WTC11 (cell line): ENCODE measurements at places on chromosomes 13 and 19. TPM values are rescaled to one million over a fixed set of nuclear protein-coding genes. Genes with fewer than 3 reads are reported as not detected.
A peak's percentile ranks its signal among the peaks of the same experiment; 100 is the strongest.

Gene ARHGAP45
- total RNA-seq: 40.9 to 46.4 TPM (median 44.1 TPM) in 3 replicates

Gene ZNF497
- 1.7 to 2.1 TPM (median 2.0 TPM) in 3 replicates for total RNA-seq

Gene DZIP1
- 31.0 to 33.5 TPM (median 32.0 TPM) in 3 replicates for total RNA-seq

Gene LRRC4B
- 10.0 to 11.0 TPM (median 10.9 TPM) in 3 replicates for total RNA-seq

Gene DENND1C
- 4.3 to 6.3 TPM (median 6.1 TPM) in 3 replicates for total RNA-seq

Gene CLN5
- total RNA-seq: 9.2 to 11.9 TPM (median 9.3 TPM) in 3 replicates

Gene TUBA3C
- total RNA-seq: not detected in 3 replicates

Gene CLEC17A
- 0.14 TPM in 1 of 3 replicates, not detected in the others for total RNA-seq

Gene CBY2
- total RNA-seq: 0.50 to 0.74 TPM in 2 of 3 replicates, not detected in the other

Gene PEX11G
- total RNA-seq: 4.3 to 5.9 TPM (median 5.7 TPM) in 3 replicates

Gene SMIM7
- 54.3 to 55.9 TPM (median 55.6 TPM) in 3 replicates for total RNA-seq

Gene CEACAM16
- not detected in 3 replicates for total RNA-seq

- no peaks in the 10 kb centered on the region for H3K27me3 ChIP-seq
- no peak overlapping the region for H3K4me3 ChIP-seq
- no peaks in the 10 kb centered on the region for H3K36me3 ChIP-seq
- no peak for DNase-seq
Observed at GRCh38 chr13:67238277-67238859, 8.2 kb upstream of the PCDH9 start.

DNA sequence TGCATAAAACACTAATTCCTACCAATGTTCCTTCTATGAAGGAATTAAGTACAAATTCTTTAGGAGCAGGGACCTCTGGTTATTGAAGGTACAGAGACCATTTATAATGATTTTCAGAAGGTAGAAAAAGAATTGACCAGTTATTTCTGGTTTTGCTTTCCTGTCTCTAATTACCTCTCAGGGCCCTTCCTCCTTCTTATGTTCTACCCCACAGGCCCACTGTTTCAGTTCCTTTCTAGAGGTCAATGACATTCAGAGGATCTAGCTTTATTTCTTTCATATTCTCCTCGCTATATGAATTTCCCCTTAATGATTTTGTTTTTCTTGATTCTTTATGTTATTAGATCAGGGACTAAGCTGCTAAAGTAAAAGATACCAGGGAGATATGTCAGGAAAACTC lies 345.0 kb upstream of the SPRY2 start:
- DNase-seq: no peak
- no peak overlapping the region for H3K27ac ChIP-seq
- H3K36me3 ChIP-seq: peaks cover 15% of the 10 kb centered on the region
- H3K4me1 ChIP-seq: peaks cover 11% of the 10 kb centered on the region
- no peaks in the 10 kb centered on the region; the same call in 1 of the 2 replicates for H3K27me3 ChIP-seq

GRCh38 chr13:113373811-113374485 lies 10.0 kb upstream of the GRTP1 start:
- no peak overlapping the region for H3K4me3 ChIP-seq
- H3K27me3 ChIP-seq: peaks cover 15% of the 10 kb centered on the region
- peaks cover 17% of the 10 kb centered on the region for H3K36me3 ChIP-seq
- H3K27ac ChIP-seq: peak overlapping the region; percentile 68; the same call in 1 of the 2 replicates
- peaks cover 37% of the 10 kb centered on the region for H3K4me1 ChIP-seq

DNA sequence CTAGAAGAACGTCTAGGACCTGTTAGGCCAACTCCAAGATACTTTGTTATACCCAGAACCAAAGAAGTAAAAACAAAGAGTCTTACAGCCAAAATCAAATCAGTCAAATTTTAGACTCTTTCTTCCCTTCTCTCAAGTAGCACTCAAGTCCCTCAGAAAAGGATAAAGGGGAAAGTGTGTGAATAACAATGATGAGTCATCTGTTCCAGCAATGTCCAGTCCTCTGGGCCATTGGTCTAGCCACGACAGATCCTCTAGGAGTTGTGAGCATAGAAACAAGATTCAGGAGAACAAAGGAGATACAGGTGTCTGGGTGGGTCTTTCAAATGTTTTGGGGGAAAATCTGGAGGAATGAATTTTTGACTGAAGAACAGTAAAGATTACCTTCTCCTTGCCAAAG lies 36.3 kb downstream of the STOML3 start:
- no peak overlapping the region for H3K27ac ChIP-seq
- no peaks in the 10 kb centered on the region for H3K27me3 ChIP-seq
- no peaks in the 10 kb centered on the region for H3K36me3 ChIP-seq
- peaks cover 15% of the 10 kb centered on the region for H3K4me1 ChIP-seq
- no peak overlapping the region for H3K4me3 ChIP-seq
- no peak for DNase-seq

DNA sequence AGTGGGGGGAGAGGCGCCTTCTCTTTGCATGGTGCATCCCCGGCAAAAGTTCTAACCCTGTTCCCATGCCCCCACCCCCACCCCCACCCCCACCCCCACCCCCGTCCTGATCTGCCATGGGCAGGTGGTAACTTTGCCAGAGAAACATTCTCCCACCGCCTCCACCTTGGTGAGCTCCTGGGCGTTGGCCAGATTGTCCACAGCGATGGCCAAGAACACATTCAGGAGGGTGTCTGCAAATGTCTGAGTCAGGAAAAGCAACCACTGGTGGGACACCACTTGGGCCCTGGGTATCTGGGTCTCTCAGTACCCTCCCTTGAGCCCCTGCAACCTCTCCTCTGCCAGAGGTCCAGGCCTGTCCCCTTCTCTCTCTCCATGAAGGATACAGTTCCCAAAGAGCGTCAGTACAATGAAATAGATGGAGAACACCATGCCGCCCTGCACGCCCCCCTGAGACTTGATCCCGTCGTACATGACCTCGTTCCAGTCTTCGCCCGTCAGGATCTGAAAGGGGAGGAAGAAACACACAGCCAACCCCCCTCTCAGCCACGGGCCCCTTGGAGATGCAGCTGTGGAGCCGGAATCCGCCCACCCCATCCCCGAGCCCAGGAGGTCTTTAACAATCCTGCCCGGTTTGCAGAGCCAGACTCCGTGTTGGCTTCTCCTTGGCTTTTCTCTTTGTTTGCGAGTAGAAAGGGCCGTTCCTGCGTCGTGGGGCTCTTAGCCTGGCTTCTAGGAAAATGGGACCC lies 153.3 kb downstream of the IER2 start:
- H3K4me3 ChIP-seq: no peak overlapping the region
- H3K36me3 ChIP-seq: peaks cover 18% of the 10 kb centered on the region
- no peaks in the 10 kb centered on the region for H3K27me3 ChIP-seq
- H3K27ac ChIP-seq: no peak overlapping the region

GRCh38 chr19:15453906-15454860 lies 4.4 kb upstream of the WIZ start:
- peaks cover 76% of the 10 kb centered on the region for H3K27me3 ChIP-seq
- peaks cover 21% of the 10 kb centered on the region for H3K4me1 ChIP-seq
- no peak for DNase-seq
- H3K36me3 ChIP-seq: no peaks in the 10 kb centered on the region

GRCh38 chr13:22487932-22488331 lies 692.8 kb upstream of the SGCG start:
- DNase-seq: no peak
- no peak overlapping the region for H3K4me3 ChIP-seq
- H3K36me3 ChIP-seq: no peaks in the 10 kb centered on the region

- H3K27ac ChIP-seq: no peak overlapping the region
- no peaks in the 10 kb centered on the region for H3K27me3 ChIP-seq
- peaks cover 3% of the 10 kb centered on the region; the same call in 1 of the 2 replicates for H3K4me1 ChIP-seq
- no peak for DNase-seq
- no peak overlapping the region for H3K4me3 ChIP-seq
Observed at GRCh38 chr13:70051531-70051930, 56.1 kb upstream of the ATXN8OS start.

DNA sequence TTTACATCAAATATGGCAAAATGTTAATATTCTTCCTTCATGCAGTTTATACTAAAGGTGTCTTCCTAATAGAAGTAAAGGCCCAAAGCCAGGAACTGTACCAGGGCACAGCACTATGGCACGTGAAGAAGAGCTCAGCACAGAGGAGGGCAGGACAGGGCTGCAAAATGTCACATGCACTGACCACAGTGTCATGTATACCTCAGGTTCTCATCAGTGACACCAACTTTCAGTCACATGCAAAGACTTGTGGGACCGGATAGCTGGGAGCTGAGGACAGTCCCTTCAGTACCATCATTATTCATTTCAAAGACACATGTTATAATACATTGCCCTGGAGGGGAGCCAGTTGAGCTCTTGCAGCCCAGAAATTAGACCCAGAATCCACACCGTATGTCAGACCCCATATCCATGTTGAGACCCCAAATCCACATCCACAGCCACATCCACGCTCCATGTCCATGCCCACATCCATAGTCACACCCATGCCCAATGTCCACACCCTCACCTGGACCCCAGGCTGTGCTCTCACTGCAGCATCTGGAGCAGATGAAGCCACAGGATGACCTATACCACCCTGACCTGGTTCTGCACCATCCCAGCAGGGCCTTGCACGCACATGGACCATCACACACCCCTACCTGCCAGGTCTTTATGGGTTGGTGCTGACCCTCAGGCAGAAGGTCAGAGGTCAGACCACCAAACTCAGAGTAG lies 111.8 kb downstream of the TUBA3C start:
- DNase-seq: no peak
- H3K27me3 ChIP-seq: peaks cover 18% of the 10 kb centered on the region; the same call in 1 of the 2 replicates
- peaks cover 46% of the 10 kb centered on the region for H3K36me3 ChIP-seq
- no peak overlapping the region for H3K27ac ChIP-seq
- H3K4me1 ChIP-seq: no peaks in the 10 kb centered on the region

GRCh38 chr13:33369073-33369472 lies 83.5 kb upstream of the STARD13 start:
- H3K4me1 ChIP-seq: no peaks in the 10 kb centered on the region
- DNase-seq: no peak
- H3K36me3 ChIP-seq: no peaks in the 10 kb centered on the region
- H3K27ac ChIP-seq: no peak overlapping the region

GRCh38 chr19:7628589-7629311 lies 595 bp downstream of the XAB2 start:
- H3K4me3 ChIP-seq: peak overlapping the region; percentile 90
- no peak for DNase-seq
- H3K27ac ChIP-seq: peak overlapping the region; percentile 98
- peaks cover 12% of the 10 kb centered on the region for H3K36me3 ChIP-seq

- H3K27me3 ChIP-seq: no peaks in the 10 kb centered on the region; the same call in 1 of the 2 replicates
- H3K36me3 ChIP-seq: no peaks in the 10 kb centered on the region
- no peak for DNase-seq
- H3K4me1 ChIP-seq: no peaks in the 10 kb centered on the region
- no peak overlapping the region for H3K4me3 ChIP-seq
Observed at GRCh38 chr19:17806945-17807344, 12.0 kb downstream of the B3GNT3 start.

DNA sequence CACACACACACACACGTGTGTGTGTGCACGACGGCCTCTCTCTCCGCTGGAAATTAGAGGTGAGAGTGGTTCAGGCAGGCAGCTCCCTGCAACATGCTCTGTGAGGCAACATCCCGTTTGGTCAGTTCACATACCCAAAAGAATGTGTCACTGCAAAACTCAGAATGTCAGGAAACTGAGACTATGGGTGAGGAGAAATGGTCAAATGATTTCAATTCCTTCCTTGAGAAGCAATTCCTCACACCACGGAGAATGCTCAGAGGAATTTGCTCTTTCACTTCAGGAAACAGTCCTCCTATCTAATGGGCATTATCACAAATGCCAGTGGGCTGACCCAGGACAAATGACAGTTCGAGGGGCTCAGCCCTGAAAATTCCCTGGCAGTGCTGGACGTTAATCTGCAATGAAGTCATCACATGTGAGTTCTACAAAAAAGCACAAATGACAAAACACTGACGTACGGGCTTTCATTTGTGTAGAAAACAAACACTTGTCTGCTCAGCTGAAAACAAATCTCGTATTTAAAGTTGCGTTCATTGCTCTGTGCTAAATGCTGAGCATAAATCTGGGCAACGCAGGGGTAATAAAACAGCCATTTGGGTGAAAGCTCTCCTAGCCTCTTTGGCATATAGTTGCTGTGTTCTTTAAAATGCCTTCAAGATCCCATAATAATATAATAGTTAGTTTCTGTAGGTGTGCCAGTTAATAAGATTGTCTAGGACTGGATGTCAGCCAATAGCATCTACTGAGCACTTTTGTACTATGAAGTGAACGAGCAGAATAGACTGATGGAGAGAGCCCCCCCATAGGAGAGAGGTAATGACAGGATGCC lies 18.6 kb upstream of the LATS2 start:
- peak overlapping the region; percentile 38; the same call in 1 of the 2 replicates for H3K27ac ChIP-seq
- H3K4me3 ChIP-seq: no peak overlapping the region
- peaks cover 27% of the 10 kb centered on the region for H3K4me1 ChIP-seq
- H3K27me3 ChIP-seq: peaks cover 4% of the 10 kb centered on the region
- no peak for DNase-seq
- H3K36me3 ChIP-seq: no peaks in the 10 kb centered on the region

DNA sequence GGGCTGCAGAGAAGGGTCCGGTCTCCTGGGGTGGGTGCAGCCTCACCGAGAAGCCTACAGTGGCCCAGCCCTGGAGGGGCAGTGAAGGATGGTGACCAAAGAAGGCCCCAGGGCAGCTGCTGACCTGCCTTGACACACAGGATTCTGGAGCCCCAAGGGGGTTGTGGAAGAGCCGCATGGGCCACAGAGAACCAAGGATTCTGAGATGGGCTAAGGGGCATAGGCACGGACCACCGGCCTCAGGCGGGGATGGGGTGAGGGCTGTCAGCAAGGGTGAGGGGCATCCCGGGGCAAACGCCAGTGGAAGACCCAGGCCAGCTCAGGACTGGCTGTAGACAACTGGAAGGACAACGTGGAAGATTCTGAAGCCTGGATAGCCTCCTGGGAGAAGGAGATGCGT lies 151.6 kb downstream of the TEX29 start:
- no peak overlapping the region for H3K4me3 ChIP-seq
- H3K27me3 ChIP-seq: no peaks in the 10 kb centered on the region

- 0 out of 2 replicates have a peak, but pooled peaks cover 4% of the 10 kb centered on the region for H3K4me1 ChIP-seq
- no peak for DNase-seq
- H3K27ac ChIP-seq: no peak overlapping the region
- H3K27me3 ChIP-seq: no peaks in the 10 kb centered on the region
- no peaks in the 10 kb centered on the region for H3K36me3 ChIP-seq
- H3K4me3 ChIP-seq: no peak overlapping the region
Observed at GRCh38 chr13:21234526-21234925, 58.1 kb downstream of the MRPL57 start.

- H3K4me1 ChIP-seq: no peaks in the 10 kb centered on the region
- H3K27ac ChIP-seq: no peak overlapping the region
- no peak overlapping the region for H3K4me3 ChIP-seq
- no peaks in the 10 kb centered on the region for H3K27me3 ChIP-seq
Observed at GRCh38 chr13:41774605-41775218, 186.2 kb downstream of the VWA8 start.

DNA sequence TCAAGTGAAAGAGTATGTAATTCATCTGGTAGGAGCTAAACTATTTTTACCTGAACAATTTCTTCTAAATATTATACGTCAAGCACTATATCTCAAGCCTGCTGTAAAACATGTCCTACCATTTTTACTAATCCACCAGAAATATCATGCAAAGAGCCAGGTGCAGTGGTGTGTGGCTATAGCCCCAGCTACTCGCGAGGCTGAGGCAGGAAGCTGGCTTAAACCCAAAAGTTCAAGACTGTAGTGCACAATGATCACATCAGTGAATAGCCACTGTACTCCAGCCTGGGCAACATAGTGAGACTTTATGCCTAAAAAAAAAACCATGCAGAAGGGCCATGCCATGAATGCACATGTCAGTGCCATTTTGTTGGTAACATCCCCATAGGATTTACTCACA lies 20.7 kb upstream of the CLN5 start:
- H3K4me1 ChIP-seq: peaks cover 21% of the 10 kb centered on the region
- DNase-seq: no peak
- H3K27ac ChIP-seq: no peak overlapping the region
- H3K36me3 ChIP-seq: no peaks in the 10 kb centered on the region
- no peaks in the 10 kb centered on the region for H3K27me3 ChIP-seq
